ENCODE measurements at places on chromosomes 7 and 10.

DNA sequence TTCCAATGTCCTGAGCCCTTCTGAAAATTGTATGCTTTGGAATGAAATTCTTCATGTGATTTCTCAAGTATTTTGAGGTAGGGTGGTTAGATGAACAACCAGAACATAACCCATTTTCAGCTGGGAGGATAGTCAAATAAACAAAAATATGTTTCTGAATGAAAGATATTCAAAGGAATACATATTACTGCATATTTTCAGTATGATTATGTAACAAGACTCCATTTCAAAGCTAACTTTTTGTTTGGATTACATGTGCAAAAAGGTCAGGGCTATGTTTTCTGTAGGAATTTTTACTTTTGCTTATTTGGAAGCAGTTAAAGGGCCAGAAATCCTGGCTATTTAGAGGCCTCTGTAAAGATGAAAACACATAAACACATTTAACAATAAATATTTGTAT lies 27.7 kb downstream of the CDK6 start:
- no peak for DNase-seq

DNA sequence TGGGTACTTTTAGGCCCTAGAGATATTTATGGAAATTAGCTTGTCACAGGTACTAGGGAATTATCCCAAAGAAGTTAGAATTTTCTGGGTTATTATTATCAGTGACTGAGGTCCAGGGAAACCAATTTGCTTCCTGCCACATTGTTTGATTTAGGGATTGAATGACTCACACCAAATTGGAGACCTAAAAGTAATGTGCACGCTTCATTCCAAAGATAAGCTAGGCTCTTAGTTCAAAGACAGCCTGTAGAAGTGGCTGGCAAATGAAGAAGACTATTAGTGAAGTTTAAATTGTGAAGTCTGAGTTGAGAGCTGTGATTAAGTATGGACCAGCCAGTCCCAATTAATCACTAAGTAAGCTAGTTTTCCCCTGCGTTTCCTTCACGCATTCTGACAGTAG lies 188.1 kb upstream of the MYO3A start:
- no peak for DNase-seq

DNA sequence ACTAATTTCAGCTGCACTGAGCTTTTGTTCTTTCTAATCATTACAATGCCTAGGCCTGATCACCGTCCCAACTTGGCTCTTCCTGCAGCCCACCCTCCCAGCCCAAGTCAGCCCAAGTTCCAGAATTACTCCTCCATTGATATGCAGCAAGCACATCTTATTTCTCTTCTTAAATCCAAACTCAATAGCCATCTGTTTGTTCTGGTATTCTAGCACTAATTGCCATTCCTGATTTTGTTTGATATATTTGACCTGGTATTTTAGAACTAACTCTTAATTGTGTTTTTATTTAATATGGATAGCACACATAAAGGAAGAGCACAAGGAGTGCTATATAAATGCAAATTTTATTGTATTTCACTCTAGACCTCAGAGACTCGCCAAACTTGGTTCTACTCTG lies 241.2 kb downstream of the SKIDA1 start:
- DNase-seq, result no peak

- DNase-seq, result no peak
Measured at GRCh38 chr10:60942788-60943315, 1.1 kb downstream of the RHOBTB1 start.

DNA sequence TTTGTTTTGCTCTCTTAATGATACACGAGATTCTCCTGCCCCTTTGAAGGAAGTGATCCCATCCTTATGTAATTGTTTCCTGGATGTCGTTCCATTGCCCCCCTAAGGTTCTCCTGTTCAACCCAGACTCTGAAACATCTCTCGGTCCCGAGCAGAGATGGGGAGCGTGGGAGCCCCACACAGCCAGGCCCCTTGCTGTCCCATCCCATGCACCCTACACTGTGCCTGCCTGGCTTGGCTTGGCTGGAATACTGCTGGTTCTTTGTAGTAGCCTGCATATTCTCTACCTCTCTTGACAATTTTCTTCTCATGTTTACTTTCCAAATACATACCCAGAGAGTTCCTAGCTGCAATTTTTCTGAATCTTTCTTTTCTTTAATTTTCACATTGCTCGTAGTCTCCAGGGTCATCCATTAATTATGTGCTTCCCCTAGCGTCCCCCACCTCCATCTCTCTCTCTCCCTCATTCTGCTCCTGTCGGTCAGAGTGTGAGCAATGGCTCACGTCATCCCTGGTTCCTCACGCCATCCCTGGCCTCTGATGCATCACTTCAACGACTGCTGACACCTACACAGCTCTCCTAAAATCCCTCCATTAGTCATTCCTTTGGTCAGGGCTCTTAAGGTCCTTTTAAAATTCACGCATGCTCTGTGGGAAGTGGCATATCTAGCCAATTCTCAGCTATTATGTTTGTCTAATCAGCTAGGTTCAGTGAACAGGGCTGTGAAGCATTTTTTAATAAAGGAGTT lies 32.5 kb upstream of the GPR158 start:
- no peak for DNase-seq

Measured in H7 (cell line).